Naive thymus-derived CD4-positive, alpha-beta T cell (primary cell): ENCODE measurements at places on chromosomes 7 and 10. TPM values are rescaled to one million over a fixed set of nuclear protein-coding genes. Genes with fewer than 3 reads are reported as not detected.

The HPS6 gene
- 13.8 TPM for total RNA-seq

The CDH23 gene
- 3.5 and 3.7 TPM in 2 replicates for total RNA-seq

The CTAGE15 gene
- not detected for total RNA-seq

The ZPBP gene
- not detected for total RNA-seq

The FGFBP3 gene
- total RNA-seq = 6.5 TPM

The SPDYE2 gene
- total RNA-seq = 0.32 TPM

The RARRES2 gene
- not detected for total RNA-seq

The TUBB8 gene
- not detected in 2 replicates for total RNA-seq

The PLPP4 gene
- not detected in 2 replicates for total RNA-seq

The CPA5 gene
- 5.2 TPM for total RNA-seq

The ANXA8 gene
- 0.63 and 1.1 TPM in 2 replicates for total RNA-seq

The PRKAG2 gene
- total RNA-seq = 15.0 and 15.8 TPM in 2 replicates

The ACBD7 gene
- 0.49 TPM for total RNA-seq

The IQUB gene
- not detected in 2 replicates for total RNA-seq

The ERLIN1 gene
- 17.0 and 18.1 TPM in 2 replicates for total RNA-seq

The DNAJC12 gene
- total RNA-seq = not detected

The BLOC1S2 gene
- 31.5 TPM for total RNA-seq

The NODAL gene
- total RNA-seq = not detected

The RPEL1 gene
- total RNA-seq = not detected

The ZNF239 gene
- 7.6 TPM for total RNA-seq

The OR2A7 gene
- total RNA-seq = 6.1 TPM

The SEMA3D gene
- not detected for total RNA-seq

The GOT1 gene
- 22.2 and 22.7 TPM in 2 replicates for total RNA-seq

The TUBAL3 gene
- not detected for total RNA-seq

The THNSL1 gene
- total RNA-seq = 9.1 TPM

The HYCC1 gene
- total RNA-seq = 18.3 TPM

The FAM180A gene
- not detected for total RNA-seq

The C10orf90 gene
- not detected in 2 replicates for total RNA-seq

The FAM13C gene
- not detected for total RNA-seq

The INA gene
- not detected for total RNA-seq

The OR6V1 gene
- total RNA-seq = not detected
